ENCODE measurements at places on chromosomes 16 and 17.
A peak's percentile ranks its signal among the peaks of the same experiment; 100 is the strongest.

DNA sequence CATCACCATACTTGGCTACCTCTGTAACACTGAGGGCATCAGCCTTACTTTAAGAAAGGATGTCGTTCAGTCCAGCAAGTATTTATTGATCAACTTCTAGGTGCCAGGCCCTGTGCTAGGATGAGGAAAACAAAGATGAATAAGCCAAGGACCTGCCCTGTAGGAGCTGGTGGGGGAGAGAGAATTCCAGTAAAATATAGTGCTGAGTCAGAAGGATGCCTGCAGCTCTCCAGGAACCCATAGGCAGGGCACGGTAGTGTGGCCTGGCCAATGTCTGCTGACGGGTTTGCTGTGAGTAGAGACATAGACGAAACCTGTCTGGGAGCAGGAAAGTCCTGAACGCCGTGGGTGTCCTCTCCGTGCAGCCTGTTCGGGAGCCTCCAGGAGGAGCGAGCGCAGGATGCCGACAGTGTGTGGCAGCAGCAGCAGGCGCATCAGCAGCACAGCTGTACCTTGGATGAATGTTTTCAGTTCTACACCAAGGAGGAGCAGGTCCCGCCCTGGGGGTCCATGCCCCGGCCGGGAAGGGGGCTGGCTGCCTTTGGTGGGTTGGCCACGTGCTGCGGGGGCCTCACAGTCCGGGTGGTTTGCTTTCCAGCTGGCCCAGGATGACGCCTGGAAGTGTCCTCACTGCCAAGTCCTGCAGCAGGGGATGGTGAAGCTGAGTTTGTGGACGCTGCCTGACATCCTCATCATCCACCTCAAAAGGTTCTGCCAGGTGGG lies 55.6 kb downstream of the USP43 start:
- DNase-seq, result no peak

DNA sequence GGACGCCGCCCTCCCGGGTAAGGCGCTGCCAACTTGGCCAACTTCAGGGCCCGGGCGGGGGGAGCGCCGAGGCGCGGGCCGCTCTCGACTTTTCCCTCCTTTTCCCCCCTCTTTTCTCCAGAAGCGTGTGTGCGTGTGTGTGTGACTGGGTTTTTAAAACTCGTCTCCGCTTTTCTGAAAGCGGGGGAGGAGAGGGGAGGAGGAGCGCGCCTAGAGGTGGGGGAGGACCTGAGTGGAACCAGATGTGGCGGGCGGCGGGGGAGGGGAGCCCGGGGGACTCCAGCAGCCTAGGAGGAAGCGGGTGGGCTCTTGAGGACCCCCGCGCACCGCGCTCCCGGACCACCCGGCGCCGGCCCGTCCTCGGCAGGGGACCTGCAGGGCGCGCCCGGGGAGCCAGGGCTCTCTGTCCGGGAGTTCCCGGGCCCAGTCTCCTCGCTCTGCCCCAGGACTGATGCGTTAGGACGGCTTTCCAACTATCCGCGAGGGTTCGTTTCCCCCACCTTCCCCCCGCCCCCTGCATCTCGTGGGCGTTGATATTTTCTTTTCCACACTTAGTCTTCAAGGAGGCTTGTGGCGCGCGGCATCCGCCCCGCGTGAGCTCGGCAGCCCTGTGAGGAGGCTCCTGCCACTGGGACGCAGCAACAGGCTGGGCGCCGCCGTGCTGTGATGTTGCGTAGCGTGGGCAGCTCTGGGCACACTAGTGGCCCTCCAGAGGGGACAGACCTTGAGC lies 599 bp downstream of the MRC2 start:
- DNase-seq, result peak; percentile 41

DNA sequence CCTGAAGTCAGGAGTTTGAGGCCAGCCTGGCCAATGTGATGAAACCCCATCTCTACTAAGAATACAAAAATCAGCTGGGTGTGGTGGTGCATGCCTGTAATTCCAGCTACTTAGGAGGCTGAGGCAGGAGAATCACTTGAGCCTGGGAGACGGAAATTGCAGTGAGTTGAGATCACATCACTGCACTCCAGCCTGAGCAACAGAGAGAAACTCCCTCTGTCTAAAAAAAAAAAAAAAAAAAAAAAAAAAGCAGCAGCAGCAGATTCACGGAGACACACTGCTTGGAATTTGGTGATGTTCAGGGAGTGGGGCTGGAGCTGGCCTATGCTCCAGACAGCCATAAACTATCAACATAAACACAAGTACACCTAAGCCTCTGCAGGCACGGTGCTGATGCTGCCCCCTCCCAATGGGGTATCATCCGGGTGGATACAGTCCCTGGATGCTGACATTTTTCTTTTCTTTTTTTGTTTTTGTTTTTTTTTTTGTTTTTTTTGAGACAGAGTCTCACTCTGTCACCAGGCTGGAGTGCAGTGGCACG lies 39.6 kb upstream of the RHOT1 start:
- no peak for DNase-seq

- DNase-seq, result peak; percentile 43
Measured at GRCh38 chr16:50742576-50743200, 802 bp downstream of the CYLD start.

- peak; percentile 41 for DNase-seq
Measured at GRCh38 chr17:27469256-27469655, 13.0 kb downstream of the KSR1 start.

DNA sequence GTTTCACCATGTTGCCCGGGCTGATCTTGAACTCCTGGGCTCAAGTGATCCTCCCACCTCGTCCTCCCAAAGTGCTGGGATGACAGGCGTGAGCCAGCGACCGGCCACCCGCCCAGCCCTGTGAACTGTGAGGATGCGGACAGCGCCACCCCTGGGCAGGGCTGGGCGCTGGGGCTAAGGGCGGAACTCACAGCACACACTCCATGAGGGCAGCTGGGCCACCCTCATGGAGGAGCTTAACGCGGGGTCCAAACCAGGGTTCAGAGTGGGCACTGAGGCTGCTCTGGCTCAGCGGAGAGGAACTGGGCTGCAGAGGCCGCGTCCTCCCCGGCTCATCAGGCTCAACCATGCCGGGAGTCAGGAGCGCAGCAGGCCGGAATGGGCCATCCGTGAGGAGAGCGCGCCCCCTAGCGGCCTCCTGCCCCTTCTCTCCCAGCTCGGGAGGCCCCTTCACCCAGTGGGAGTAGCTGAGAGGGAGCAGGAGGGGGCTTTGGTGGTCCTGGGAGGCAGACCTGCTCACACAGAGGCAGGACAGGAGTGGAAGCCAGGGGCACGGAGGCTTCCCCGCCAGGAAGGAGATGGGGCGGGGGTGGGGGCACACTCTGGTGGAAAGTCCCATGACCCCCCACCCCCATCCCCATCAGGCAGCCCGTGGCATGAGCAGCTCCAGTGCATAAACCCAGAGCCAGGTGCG lies 13.8 kb downstream of the CORO7 start:
- DNase-seq, result peak; percentile 59

DNA sequence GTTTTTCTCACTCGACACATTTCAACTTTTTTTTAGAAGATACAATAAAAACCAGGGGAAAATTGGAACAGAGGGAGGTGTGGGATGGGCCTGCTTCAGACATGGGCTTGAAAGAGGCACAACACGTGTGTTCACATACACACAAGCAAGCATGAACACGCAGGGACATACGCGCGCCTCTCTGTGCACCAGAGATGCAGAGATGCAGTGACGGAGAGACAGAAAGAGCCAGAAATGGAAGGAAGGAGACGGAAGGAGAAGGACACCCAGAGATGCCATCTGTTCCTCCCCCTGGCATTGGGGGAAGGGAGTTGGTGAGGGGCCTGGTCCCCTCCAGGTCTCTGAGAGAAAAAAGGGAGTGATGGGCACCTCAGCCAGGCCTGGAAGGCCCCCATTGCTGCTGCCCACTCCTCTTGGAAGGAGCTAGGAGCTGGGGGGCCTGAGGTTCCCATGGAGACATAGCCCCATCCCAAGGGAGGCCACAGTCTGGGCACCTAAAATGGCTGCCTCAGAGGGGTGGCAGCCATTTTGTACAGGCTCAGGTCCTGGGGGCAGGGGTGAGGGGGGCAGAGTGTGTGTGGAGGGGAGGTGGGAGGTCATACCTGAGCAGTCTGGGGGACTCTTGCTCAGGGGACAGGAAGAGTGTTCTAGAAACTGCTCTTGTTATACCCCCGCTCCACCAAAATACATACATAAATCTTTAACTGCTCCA lies 3.8 kb upstream of the NEUROD2 start:
- no peak for DNase-seq

GRCh38 chr17:76909971-76910760 lies 42.0 kb downstream of the MGAT5B start:
- peak; percentile 24 for DNase-seq

- no peak for DNase-seq
Measured at GRCh38 chr17:77696151-77696720, 262.3 kb upstream of the TNRC6C start.

GRCh38 chr17:50922721-50923405 lies 56.7 kb upstream of the TOB1 start:
- no peak for DNase-seq

- no peak for DNase-seq
Measured at GRCh38 chr16:49698931-49699840, 156.7 kb downstream of the ZNF423 start.

DNA sequence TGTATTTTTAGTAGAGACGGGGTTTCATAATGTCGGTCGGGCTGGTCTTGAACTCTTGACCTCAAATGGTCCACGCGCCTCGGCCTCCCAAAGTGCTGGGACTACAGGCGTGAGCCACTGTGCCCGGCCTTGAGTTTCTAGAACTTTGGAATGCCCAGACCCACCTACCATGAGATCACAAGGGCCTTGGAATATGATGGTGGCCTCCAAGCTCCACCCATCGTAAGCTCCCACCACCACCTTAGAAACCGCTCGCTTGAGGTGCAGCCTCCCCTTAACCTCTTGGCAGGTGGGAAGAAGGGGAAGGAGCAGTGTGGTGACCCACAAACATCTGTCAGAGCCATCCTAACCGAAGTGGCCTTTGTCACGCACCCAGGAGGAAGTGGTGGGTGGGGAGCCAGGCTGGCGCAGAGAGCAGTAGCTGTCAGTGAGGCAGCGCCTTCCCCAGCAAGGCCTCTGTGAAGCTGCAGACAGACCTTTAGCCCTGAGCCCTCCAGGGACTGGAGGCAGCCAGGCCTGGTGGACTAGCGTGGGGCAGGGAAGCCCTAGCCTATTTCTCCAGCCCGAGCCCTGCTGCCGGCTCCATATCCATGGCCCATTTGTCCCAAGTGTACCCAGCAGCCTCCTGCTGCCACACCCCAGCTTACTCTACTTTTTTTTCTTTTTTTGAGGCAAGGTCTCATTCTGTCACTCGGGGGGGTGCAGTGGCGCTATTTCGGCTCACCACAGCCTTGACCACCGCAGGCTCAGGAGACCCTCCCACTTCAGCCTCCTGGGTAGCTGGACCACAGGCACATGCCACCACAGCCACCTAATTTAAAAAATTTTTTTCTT lies 13.1 kb upstream of the SEPHS2 start:
- peak; percentile 93 for DNase-seq

GRCh38 chr17:1008008-1008761 lies 11.3 kb downstream of the TIMM22 start:
- DNase-seq, result no peak

- DNase-seq, result no peak
Measured at GRCh38 chr17:78416791-78417530, 38.5 kb downstream of the PGS1 start.

DNA sequence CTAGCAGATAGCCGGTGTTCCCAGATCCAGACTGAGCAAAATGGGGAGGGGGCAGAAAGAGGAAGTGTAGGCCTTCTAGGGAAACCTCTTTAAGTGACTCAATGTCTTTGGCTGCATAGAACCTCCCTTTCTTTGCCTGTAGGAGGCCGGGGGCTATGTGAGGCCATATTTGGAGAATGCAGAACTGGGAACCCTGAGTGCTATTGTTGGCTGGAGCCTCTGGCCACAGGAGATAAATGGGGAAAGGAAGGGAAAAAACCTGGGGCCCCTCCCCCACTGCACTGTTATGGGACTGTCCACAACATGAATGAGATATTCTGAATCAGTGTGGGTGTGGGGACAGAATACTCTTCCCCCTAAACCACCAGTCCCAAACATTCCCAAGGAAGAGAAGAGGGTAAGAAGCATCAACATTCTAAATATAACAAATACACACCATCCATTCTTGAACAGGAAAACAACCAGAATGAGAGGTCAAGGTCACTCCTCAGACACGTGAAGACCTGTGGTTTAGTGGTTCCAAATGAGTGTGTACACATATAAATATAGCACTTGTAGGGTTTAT lies 2.4 kb downstream of the VPS25 start:
- DNase-seq, result no peak

DNA sequence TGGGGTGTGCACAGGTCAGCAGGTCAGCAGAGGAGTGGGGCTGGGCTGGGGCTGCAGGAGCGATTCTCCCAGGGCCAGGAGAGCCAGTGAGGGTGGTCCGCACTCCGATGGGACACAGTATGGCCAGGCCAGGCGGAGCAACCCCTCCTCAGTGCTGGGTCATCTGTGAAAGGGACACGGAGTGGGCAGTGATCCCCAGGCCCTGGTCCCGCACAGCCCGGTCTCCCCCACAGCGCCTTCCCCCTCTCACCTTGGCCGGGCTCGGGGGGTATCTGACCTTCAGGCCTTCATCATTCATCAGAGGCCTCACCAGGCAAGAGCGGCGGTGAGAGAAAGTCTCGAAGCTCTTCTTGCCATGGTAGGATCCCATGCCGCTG lies 10.0 kb downstream of the ALDH3A1 start:
- no peak for DNase-seq

- DNase-seq, result no peak
Measured at GRCh38 chr16:30592871-30593270, 7.4 kb upstream of the ZNF785 start.

DNA sequence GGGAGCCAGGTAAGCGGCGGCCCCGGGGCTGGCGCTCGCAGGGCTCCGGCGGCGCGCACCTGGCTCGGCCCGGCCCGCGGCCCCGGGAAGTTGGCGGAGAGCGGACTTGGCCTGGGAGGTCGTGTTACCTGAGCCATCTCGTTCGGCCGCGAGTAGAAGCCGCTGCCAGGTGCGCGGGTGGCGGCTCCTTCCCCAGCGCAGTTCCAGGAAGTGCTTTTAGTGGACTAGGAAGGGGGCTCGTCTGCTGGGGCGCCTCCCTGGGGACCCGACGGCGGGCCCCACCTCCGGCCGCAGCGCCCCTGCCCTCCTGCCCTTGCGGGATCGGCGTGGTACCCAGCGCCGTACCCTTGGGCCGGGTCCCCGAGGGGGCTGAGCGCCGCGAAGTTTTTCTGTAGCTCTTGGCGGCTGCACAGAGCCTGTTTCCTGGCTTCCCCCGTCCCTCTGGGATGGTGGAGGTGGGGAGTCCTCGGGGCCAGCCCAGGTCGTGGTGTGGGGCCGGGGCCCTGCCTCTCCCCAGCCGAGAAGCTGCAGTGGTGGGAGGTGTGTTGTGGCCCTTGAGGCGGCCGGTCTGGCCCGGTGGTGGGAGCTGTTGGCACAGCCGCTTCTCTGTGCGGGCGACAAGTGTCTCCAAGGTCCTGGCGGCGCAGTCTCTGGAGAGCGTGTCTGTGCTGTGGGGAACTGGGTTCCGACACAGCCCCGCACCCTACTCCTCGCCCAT lies 96.9 kb downstream of the RAB11FIP4 start:
- peak; percentile 31 for DNase-seq

Measured in stimulated activated CD4-positive, alpha-beta T cell treated with anti-CD3 and anti-CD28 coated beads, Interleukin-1b, Interleukin-23, amount 100 ng/mL, for 48 hours (primary cell).